ENCODE measurements at places on chromosomes 5 and 9.

GRCh38 chr9:1087120-1087881 lies 37.1 kb downstream of the DMRT2 start:
- DNase-seq: no peak

GRCh38 chr9:118364266-118365106 lies 660.3 kb downstream of the TLR4 start:
- no peak for DNase-seq

GRCh38 chr9:133200631-133201030 lies 8.4 kb downstream of the OBP2B start:
- no peak for DNase-seq

DNA sequence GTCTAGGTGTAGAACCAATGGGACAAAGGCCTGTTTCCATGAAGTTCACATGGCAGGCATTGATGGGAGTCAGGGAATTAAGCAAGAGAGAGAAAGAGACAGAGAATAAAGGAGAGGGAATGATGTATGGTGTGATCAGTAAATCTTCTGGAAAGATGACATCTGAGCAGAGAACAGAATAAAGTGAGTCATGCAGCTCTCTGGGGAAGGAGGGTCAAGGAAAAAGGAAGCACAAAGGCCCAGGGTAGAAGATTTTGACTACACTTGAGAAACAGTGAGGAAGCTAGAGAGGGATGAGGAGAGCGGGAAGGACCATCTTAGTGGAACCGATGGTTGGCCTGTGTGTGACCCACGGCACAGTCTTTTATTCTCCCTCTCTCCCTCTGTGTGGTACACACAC lies 425.9 kb downstream of the SPOCK1 start:
- DNase-seq: peak; percentile 55

GRCh38 chr5:54518146-54518817 lies 723 bp downstream of the SNX18 start:
- no peak for DNase-seq

DNA sequence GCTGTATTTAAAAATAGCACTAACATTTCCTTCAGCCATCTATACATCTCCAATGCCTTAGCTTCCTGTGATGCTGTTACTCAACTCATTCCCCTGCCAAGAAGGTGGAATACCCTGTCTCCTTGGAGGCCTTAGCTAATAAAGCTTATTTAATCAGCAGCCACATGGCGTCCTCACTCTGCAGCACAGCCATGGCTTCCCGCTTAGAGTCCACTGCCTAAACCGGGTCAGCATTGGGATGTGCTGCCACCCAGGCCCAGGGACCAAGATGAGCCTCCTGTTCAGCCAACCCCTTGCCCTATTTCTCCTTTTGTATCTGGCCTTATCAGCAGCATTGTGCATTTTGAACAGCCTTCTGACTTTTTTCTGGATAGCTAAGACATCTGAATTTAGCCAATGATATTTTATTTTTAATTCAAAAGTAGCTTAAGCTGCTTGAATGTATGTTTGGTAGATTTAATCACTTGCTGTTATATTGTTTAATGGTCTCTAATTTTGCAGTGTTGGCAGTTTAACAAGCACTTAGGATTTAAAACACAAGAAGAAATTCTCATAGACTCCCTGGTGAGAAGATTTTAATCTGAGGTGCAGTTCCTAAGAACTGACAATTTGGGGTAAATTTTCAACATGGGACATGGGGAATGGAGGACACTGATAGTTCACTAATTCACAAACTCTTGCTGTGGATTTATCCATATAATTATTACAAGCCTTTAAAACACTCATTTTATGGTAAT lies 113.0 kb downstream of the RPS23 start:
- peak; percentile 50 for DNase-seq

- DNase-seq: no peak
Observed at GRCh38 chr5:50967563-50968355, 301.3 kb downstream of the PARP8 start.

- peak; percentile 58 for DNase-seq
Observed at GRCh38 chr5:90873033-90873517, 314.5 kb downstream of the ADGRV1 start.

DNA sequence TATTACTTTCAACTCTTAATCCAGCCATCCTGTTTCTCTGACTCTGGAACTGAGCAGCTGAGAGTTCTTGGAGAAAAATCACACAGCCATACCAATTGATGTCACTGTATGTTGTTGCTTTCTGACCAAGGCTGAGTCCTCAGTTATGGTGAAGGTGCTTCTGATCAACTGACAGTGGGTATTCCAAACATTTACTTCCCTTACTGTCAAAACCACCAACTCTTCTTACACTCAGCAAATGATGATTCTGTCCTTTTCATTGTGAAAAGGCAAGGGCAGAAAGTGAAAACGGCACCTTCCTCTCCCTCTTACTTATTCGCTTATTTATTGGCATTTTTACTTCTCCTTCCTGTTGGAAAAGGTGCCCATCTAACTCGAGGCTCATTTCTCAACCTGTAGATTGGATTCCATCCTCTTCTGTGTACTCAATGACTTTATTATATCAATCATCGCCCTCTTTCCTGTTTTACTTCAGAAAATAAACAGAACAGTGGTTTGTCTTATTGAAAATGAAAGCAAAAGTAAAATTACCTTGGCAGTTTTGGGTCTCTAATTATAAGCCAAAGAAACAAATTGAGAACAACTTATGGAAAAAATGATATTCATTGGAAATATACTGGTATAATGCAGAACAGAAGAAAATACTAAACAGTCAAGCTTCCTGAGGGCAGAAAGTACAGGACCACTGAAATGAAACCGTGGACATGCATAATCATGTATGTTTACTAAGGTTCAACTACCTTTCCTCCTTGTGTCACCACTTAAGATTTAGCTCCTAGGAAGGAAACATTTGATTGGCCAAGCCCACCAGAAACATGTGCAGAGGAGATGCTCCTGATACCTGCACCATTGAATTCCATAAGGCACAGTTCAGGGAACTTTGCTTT lies 104.5 kb upstream of the CHD1 start:
- peak; percentile 19 for DNase-seq

GRCh38 chr9:124137009-124137943 lies 120.5 kb upstream of the NEK6 start:
- no peak for DNase-seq

- peak; percentile 48 for DNase-seq
Observed at GRCh38 chr5:160423099-160423498, 1.4 kb downstream of the PTTG1 start.

DNA sequence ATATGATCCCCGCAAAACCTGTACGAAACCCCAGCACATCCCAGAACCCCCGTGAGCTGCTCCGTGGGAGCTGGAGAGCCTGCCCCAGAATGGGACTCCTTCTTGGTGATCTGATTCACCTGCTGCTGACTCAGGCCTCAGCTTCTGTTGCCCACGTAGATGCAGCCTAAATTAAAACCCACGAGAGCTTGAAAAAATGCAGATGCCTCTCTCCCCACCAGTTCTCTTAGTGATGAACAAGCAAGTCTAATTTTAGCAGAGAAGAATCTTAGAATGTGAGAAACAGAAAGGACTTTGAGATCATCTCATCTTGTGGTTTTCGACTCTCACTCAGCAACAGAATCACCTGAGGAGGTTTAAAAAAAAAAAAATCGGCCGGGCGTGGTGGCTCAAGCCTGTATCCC lies 57.6 kb downstream of the TMOD1 start:
- DNase-seq: peak; percentile 27

- DNase-seq: no peak
Observed at GRCh38 chr9:6894135-6894534, 136.4 kb downstream of the KDM4C start.

DNA sequence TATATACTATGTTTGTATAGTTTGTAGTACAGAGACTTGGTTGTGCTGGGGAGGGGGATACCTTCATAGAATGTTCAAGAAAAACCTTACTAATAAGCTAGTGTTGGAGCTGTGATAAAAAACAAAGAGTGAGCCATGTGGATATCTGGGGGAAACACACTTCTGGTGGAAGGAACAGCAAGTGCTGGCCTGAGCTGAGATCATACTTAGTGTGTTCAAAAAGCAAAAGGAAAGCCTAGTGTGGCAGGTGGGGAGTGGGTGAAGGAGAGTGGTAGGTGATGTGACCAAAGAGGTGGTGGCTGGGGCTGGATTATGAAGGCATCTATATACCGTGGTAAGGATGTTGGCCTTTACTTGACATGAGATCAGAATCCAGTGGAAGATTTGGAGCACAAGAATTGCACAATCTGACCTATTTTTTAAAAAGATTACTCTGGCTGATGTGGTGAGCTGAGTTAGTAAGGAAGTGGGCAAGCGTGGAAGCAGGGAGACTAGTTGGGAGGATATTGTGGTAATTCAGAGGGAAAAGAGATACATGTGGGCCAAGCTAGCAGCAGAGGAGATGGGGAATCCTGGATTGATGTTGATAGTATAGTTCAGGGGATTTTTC lies 26.6 kb downstream of the PALM2AKAP2 start:
- DNase-seq: peak; percentile 54

DNA sequence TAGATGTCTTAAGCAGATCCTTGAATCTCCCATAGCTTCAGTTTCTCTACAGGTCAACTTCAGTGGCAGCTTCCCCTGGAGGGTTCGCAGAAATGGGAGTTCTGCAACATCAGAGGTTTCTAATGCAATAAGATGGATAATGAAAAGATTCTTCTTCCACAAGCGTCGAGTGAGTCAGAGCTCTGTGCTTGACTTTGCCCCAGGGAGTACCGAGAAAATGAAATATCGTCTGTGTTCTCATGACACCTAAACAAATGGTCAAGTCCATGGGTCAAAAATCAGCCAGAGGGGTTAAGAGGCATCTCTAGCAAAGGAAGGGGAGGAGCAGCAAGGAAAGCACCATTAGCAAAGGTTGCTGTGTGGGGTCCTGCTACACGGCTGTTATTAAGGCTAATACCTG lies 3.2 kb upstream of the ADRA1B start:
- peak; percentile 91 for DNase-seq

- no peak for DNase-seq
Observed at GRCh38 chr9:116264361-116264760, 110.8 kb downstream of the PAPPA start.

DNA sequence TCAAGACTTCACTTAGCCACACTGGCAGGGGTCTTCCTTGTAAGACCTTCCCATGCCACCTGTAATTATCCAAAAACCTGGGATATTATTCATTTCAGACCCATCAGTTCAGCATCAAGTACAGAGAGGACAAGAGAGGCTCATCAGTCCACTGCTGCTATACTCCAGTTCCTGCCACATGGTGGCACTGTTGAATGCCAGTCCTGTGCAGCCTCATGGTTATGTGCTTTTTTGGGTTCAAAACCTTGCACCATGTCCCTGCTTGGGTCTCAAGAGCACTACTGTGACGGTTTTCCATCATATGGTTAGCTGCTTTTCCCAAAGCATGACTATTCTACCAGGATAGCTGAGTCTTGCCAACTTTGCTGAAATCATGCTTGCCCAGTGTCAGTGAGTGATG lies 8.5 kb downstream of the PTGS1 start:
- no peak for DNase-seq

DNA sequence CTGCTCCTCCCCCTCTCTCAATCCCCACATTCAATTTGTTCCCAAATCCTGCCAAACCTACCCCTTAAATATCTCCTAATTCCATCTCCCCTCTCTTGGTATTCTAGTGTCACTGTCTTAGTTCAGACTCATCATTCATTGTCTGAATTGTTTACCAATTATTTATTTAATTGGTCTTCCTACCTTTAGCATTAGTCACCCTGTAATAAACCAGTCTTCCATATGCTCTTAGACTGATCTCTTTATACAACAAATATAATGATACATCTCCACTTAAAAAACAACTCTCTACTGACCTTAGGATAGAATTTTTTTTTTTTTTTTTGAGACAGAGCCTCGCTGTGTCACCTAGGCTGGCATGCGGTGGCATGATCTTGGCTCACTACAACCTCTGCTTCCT lies 51.4 kb downstream of the RFK start:
- peak; percentile 27 for DNase-seq

GRCh38 chr5:111948092-111948841 lies 191.3 kb upstream of the NREP start:
- DNase-seq: peak; percentile 82

- DNase-seq: no peak
Observed at GRCh38 chr9:135888126-135888765, 19.1 kb downstream of the CAMSAP1 start.

GRCh38 chr9:136015656-136016571 lies 54.7 kb upstream of the UBAC1 start:
- no peak for DNase-seq

- DNase-seq: no peak
Observed at GRCh38 chr9:130940027-130940549, 1.0 kb upstream of the FIBCD1 start.

DNA sequence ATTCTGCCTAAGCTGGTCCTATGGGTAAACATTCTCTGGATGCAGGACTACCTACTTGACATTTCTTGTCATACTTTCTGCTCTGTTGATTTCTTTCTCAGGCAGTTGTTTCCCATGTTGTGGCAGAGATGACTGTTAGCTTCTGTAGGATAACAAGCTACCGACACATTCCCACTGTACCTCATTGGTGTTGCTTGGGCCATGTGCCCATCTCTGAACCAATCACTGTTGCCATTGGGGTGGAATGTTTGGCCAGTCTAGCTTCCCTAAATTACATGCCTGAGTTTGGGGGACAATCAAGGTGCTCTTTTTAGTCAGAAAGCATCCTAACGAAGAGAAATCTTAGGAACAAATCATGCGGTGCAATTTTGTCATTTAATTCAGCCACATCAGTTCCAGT lies 212.0 kb downstream of the KDM4C start:
- DNase-seq: peak; percentile 41

DNA sequence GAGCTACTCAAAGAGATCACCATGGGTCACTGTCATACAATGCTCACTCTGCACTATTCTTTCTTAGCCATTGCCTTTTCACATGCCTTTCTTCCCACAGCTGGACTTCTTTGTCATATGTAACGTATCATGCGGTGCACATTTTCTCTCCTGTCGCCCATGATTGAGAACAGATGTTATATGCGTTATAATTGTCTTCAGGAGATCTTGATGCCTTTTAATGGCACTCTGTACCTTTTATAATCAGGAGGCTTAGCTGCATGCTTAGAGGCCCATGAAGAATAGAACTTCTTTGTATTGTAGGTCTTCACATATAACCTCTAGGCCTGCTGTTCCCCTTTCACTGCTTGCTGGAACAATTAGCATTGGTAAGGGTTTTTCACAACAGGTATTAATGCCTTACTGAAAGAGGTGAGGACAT lies 436.1 kb downstream of the CDH10 start:
- no peak for DNase-seq

GRCh38 chr5:179227229-179227579 lies 118.1 kb downstream of the ADAMTS2 start:
- DNase-seq: no peak

GRCh38 chr5:164132358-164132757 lies 626.9 kb downstream of the MAT2B start:
- DNase-seq: no peak

DNA sequence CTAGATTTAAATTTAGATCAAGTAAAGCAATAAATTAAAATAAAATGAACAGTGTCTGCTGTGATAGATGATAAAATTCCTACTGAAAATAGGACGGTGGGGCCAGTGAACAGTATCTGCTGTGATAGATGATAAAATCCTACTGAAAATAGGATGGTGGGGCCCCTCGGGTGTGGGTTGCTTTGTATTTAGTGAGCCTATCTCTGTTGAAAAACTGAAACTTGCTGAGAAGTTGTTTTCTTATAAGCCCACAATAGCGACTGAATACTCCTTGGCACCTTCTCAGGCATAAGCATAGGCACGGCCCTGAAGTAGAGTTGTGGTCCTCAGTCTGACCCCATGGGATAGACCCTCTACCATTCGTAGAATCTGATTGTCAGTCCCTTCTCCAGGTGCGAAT lies 5.7 kb downstream of the SDHA start:
- no peak for DNase-seq

- peak; percentile 56 for DNase-seq
Observed at GRCh38 chr9:70340572-70340971, 73.9 kb downstream of the KLF9 start.

GRCh38 chr5:138489683-138490061 lies 24.4 kb downstream of the EGR1 start:
- DNase-seq: no peak

Data from renal cortical epithelial cell (primary cell).